ENCODE measurements at places on chromosomes 16 and 17.

- no peaks in the 10 kb centered on the region for H3K27me3 ChIP-seq
- no peak overlapping the region for H3K27ac ChIP-seq
- DNase-seq = no peak
- H3K4me1 ChIP-seq = peaks cover 22% of the 10 kb centered on the region
These were observed 54.2 kb downstream of the WIPI1 start for GRCh38 chr17:68403122-68403521.

DNA sequence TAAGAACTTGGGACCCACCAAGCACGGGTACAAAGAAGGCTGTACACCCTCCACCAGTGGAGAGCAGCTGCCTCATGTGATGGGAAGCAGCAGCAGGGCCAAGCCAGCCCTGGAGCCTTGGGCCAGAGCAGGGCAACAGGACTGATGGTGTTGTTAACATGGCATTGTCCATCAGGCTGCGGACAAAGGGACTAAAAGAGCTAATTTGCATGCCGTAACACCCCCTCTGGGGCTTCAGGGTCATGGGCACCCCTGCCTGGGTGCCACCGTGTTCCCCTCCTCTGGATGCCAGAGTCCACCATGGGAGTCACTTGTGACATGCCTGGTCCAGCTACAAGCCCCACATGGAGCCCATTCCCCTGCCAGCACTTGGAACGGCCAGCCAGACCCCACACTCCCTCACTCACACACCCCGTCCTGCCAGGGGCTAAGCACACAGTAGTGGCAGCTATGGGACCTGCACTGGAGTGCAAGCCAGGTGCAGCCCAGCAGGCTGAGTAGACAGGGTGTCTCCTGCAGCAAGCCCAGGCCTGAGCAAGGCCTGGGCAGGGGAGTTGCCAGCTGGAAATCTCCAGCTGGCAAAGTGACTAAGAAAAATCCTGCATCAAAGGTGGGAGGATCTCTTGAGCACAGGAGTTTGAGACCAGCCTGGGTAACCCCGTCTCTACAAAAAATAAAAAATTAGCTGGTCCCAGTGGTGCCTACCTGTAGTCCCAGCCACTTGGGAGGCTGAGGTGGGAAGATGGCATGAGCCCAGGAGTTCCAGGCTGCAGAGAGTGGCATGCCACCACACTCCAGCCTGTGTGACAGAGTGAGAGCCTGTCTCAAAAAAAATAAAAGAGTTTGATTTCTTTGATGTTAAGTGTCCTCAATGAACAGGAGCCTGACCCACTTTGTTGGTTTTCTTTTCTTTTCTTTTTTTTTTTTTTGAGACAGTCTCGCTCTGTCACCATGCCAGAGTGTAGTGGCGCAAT is 33.7 kb downstream of the NOL11 start:
- H3K36me3 ChIP-seq = peaks cover 49% of the 10 kb centered on the region
- no peak overlapping the region for H3K27ac ChIP-seq
- peaks cover 9% of the 10 kb centered on the region for H3K4me1 ChIP-seq
- no peaks in the 10 kb centered on the region for H3K27me3 ChIP-seq

- no peaks in the 10 kb centered on the region for H3K36me3 ChIP-seq
- DNase-seq = no peak
- no peak overlapping the region for H3K27ac ChIP-seq
- no peak overlapping the region for H3K4me3 ChIP-seq
- H3K4me1 ChIP-seq = no peaks in the 10 kb centered on the region
These were observed 310.5 kb upstream of the IRX5 start for GRCh38 chr16:54620197-54620596.

DNA sequence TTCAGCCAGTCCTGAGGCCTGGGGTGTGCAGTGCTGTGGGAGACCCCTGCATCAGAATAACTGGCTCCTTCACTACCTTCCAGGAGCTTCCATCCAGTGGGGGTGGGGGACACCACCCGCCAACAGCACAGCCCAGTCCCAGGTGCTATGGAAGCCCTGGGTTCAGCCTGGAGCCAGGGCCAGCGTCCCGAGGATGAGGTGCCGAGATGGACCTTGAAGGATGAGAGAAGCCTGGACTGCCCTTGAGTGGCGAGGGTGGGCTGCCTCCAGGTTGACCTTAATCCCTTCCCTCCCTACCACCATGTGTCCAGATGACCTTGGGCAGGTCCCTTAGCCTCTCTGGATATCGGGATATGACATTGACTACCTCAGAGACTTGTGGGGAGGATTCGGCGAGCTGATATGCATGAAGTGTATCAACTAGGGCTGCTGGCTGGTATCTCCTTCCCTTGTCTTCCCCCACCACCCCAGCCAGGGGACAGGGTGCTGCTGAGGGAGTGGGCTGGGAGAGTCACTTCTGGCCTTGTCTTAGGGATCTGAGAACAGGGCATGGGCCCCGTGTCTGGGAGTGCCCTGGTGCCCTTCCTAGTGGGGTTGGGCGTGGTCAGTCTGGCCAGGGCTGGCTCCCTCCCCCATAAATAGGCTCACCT is 14.2 kb upstream of the LASP1NB start:
- peaks cover 25% of the 10 kb centered on the region for H3K36me3 ChIP-seq
- H3K4me3 ChIP-seq = no peak overlapping the region
- no peak for DNase-seq
- H3K27me3 ChIP-seq = no peaks in the 10 kb centered on the region
- peaks cover 4% of the 10 kb centered on the region for H3K4me1 ChIP-seq

GRCh38 chr16:50038756-50039529 is 13.9 kb downstream of the CNEP1R1 start:
- peaks cover 11% of the 10 kb centered on the region for H3K4me1 ChIP-seq
- DNase-seq = no peak
- no peak overlapping the region for H3K27ac ChIP-seq
- peaks cover 13% of the 10 kb centered on the region for H3K27me3 ChIP-seq
- H3K36me3 ChIP-seq = peaks cover 22% of the 10 kb centered on the region
- no peak overlapping the region for H3K4me3 ChIP-seq

GRCh38 chr17:65230040-65230439 is 92.9 kb downstream of the RGS9 start:
- H3K27ac ChIP-seq = peak overlapping the region; percentile 91
- no peaks in the 10 kb centered on the region for H3K27me3 ChIP-seq
- no peak for DNase-seq
- peaks cover 8% of the 10 kb centered on the region for H3K36me3 ChIP-seq
- H3K4me3 ChIP-seq = peak overlapping the region; percentile 63

DNA sequence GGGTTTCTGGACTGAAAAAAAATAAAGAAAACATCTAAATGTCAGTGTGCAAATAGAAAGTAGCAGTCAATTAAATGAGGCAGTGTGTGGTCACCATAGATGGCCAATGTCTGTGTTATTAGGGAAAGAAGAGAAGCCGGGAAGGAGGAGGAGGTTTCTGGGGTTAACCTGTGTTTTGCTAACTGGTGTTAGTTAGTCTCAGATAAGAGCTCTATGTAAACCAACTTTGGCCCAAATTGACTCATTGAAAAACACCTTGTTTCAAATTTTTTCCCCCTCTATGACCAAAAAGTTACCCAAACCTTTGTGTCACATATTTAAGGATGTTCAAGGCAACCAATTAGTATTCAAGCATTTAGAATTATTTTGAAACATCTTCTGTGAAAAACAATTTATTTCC is 530.9 kb downstream of the MAF start:
- no peak overlapping the region for H3K4me3 ChIP-seq
- no peak for DNase-seq
- no peak overlapping the region for H3K27ac ChIP-seq
- H3K27me3 ChIP-seq = no peaks in the 10 kb centered on the region
- no peaks in the 10 kb centered on the region for H3K36me3 ChIP-seq

DNA sequence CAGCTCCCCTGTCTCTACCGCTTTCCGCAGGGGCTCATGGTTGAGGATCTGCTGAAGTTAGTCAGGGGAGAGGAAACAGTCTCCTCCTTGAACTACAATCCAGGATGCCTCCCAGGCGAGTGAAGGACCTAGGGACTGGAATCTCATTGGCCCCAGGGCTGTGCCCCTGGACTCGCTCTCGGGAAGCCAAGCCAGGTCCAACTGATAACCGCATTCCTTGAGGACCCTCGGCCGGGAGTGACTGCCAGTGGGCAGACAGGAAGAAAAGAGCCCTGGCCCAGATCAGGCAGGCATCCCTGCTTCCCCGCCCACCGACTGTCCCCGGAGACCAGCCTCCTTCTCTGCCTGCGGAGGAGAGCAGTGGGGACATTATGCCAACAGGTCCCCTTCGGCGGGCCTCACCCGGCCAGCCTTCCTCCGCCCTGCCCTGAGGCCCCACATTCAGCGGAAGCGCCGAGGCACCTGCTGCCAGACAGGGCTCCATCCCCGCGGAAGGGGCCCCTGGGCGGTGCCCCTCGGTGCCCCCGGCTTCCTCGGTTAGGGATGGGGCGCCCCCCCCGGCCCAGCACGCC is 776 bp downstream of the LRRC75A start:
- H3K27ac ChIP-seq = no peak overlapping the region
- H3K4me1 ChIP-seq = peaks cover 2% of the 10 kb centered on the region
- peaks cover 59% of the 10 kb centered on the region for H3K27me3 ChIP-seq
- DNase-seq = peak; percentile 8
- H3K36me3 ChIP-seq = no peaks in the 10 kb centered on the region

GRCh38 chr16:70302745-70303144 is 3.8 kb downstream of the DDX19B start:
- H3K27me3 ChIP-seq = no peaks in the 10 kb centered on the region
- peaks cover 34% of the 10 kb centered on the region for H3K36me3 ChIP-seq
- no peak overlapping the region for H3K4me3 ChIP-seq
- no peak for DNase-seq
- peaks cover 35% of the 10 kb centered on the region for H3K4me1 ChIP-seq

DNA sequence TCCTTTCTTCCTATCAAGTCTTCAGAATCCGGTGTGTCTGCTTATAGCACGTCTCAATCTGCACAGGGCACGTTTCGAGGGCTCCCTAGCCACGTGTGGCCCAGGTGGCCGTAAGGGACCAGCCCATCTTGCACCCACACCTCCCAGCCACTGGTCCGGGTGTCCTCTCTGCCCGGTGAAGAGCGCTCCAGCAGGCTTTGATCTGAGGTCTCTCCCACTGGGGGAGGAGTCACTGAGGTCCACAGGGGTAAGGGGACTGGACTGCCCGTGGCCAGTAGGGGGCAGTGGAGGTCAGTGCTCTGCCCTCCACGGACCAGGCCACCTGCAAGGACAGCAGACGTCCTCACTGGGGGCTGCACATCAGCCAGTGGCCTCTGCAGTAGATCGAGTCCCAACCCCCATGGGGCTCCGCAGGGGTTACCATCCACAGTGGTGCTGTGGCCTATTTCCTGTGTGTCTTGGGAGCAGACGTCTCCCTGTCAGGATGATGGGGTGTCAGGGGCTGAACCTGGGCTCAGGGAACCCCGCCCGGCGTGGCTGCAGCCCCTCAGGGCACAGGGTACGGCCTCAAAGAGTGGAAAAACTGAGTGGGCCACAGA is 204.1 kb upstream of the CIBAR2 start:
- DNase-seq = peak; percentile 40

GRCh38 chr17:38898291-38898679 is 27.1 kb upstream of the LASP1NB start:
- DNase-seq = no peak
- H3K4me1 ChIP-seq = peaks cover 44% of the 10 kb centered on the region
- H3K36me3 ChIP-seq = peaks cover 61% of the 10 kb centered on the region
- no peaks in the 10 kb centered on the region for H3K27me3 ChIP-seq
- H3K4me3 ChIP-seq = peak overlapping the region; percentile 82

- peaks cover 11% of the 10 kb centered on the region for H3K36me3 ChIP-seq
- peaks cover 16% of the 10 kb centered on the region for H3K4me1 ChIP-seq
- no peaks in the 10 kb centered on the region for H3K27me3 ChIP-seq
- DNase-seq = no peak
These were observed 14.4 kb upstream of the ZNF750 start for GRCh38 chr17:82854226-82854625.

GRCh38 chr16:27960619-27961295 is 102.8 kb downstream of the GSG1L start:
- no peaks in the 10 kb centered on the region for H3K4me1 ChIP-seq
- H3K27me3 ChIP-seq = peaks cover 3% of the 10 kb centered on the region
- H3K36me3 ChIP-seq = no peaks in the 10 kb centered on the region
- H3K4me3 ChIP-seq = no peak overlapping the region
- DNase-seq = no peak

DNA sequence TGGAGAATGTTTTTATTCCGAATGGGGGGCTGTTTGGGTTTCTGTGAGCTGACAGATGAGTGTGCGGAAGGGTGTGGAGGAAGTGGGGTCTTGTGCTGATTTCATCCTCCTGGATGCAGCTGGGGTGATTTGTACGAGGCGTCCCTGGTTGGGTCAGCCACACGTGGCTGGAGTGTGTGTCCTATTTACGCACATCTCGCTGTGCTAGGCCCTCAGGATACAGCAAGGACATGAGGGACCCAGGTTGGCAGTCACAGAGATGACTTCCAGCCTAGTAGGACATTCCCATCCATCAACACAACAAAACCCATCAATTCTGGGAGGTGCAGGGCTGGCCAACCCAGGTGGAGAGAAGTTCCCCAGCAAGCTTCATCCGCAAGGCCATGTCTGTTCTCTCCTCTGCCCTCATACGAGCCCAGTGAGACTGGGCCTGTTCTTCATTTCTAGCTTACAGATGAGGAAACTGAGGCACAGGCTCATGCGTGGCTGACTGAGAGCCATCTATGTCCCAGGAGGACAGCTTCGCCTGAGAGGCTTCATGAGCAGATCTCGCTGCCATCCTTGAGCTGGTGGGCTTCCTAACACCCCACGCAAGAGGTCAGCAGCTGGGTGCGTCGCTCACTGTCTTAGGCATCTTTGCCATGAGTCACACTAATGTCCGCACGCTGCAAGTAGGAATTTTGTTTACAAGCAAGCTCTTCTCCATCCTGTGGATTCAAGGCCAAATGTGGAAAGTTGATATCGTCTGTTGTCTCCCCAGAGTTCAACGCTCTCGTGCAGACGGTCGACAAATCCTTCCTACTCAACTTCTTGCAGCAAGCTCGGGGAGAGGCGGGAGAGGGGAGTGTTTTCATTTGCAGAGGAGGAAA is 24.4 kb downstream of the IRF8 start:
- H3K4me1 ChIP-seq = no peaks in the 10 kb centered on the region
- H3K27me3 ChIP-seq = peaks cover 1% of the 10 kb centered on the region
- no peak for DNase-seq
- H3K27ac ChIP-seq = no peak overlapping the region
- no peak overlapping the region for H3K4me3 ChIP-seq

- H3K4me3 ChIP-seq = no peak overlapping the region
- no peak for DNase-seq
- no peak overlapping the region for H3K27ac ChIP-seq
- no peaks in the 10 kb centered on the region for H3K4me1 ChIP-seq
- no peaks in the 10 kb centered on the region for H3K36me3 ChIP-seq
- H3K27me3 ChIP-seq = peaks cover 2% of the 10 kb centered on the region
These were observed 23.5 kb upstream of the SIAH1 start for GRCh38 chr16:48408688-48409087.

- no peak overlapping the region for H3K27ac ChIP-seq
- H3K27me3 ChIP-seq = peaks cover 4% of the 10 kb centered on the region
- H3K4me1 ChIP-seq = no peaks in the 10 kb centered on the region
These were observed 23.6 kb downstream of the NTN1 start for GRCh38 chr17:9044772-9045463.

- H3K4me3 ChIP-seq = no peak overlapping the region
- H3K27ac ChIP-seq = no peak overlapping the region
- no peak for DNase-seq
- no peaks in the 10 kb centered on the region for H3K36me3 ChIP-seq
These were observed 47.0 kb downstream of the SLC7A5 start for GRCh38 chr16:87822108-87822970.
